ENCODE measurements at places on chromosomes 1 and 21. TPM values are rescaled to one million over a fixed set of nuclear protein-coding genes. Genes with fewer than 3 reads are reported as not detected.

The GJA8 gene
- not detected for total RNA-seq

The NEXN gene
- 0.26 TPM for total RNA-seq

The TEKT2 gene
- total RNA-seq: not detected

- no peak overlapping the region for H3K27ac ChIP-seq
- no peak for DNase-seq
- peaks cover 9% of the 10 kb centered on the region for H3K27me3 ChIP-seq
- no peaks in the 10 kb centered on the region for H3K36me3 ChIP-seq
- no peak overlapping the region for H3K4me3 ChIP-seq
- no peaks in the 10 kb centered on the region for H3K4me1 ChIP-seq
Measured at GRCh38 chr1:197041486-197042353, 25.3 kb downstream of the F13B start.

- no peak overlapping the region for H3K27ac ChIP-seq
- H3K4me3 ChIP-seq: no peak overlapping the region
- peaks cover 3% of the 10 kb centered on the region for H3K27me3 ChIP-seq
- no peaks in the 10 kb centered on the region for H3K4me1 ChIP-seq
- DNase-seq: no peak
Measured at GRCh38 chr21:38784458-38785266, 21.1 kb upstream of the ETS2 start.

DNA sequence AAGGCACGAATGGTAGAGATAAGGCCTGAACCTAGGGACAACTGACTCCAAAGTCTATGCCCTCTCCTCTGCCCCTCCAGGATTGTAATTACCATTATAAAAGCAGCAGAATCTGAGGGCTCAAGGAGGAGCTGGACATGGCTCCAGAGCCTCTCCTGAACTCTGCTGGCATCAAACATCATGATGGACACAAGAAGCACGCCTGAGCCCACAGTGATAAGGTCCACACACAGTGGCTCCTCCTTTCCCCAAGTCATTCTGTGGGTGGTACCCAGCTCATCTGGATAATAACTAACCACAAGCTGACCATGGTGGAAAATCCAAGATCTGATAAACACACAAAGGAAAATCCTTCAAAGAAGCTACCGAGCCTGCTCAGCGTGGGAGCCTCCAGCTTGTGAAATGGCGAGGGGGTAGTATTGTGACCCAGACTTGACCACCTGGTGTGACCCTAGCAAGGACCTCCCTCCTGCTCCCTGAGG is 85.2 kb downstream of the HIVEP3 start:
- H3K36me3 ChIP-seq: no peaks in the 10 kb centered on the region
- no peak overlapping the region for H3K4me3 ChIP-seq
- no peaks in the 10 kb centered on the region for H3K27me3 ChIP-seq
- H3K4me1 ChIP-seq: no peaks in the 10 kb centered on the region

DNA sequence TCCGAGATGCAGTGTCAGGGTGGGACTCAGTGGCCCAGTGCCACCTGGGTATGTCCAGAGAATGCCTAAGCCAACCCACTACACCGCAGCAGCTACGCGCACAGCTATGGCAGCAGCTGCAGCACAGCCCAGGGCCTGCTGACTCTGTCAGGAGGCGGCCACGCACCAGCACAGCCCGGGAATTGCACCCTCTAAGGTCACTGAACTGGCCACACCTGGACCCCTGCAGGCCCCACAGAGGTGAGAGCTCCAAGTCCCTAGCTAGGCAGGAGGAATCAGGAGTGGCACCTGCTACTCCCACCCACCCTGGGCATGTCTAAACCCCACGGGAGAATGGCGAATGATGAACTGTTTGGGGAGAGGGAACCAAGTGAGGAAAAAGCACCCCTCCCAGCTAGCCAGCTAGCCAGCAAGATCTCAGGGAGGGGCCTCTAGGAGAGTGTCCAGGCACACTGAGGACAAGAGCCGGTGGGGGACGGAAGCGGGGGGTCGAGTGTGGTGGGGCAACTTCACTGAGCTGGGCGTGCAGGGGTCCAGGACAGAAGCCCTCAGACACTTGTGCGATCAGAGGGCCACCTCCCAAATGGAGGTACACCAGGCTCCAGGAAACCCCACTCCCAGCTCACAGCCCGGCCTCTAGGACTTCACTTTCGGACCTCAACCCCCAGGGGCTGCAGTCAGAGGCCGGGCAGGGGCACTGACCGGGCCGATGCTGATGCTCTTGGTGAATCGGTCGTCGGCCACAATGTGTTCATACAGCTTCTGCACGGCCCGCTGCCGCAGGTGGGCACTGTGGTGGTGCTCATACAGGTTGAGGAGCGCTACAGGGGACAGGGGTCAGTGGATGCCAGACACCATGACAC is 13.9 kb downstream of the LSS start:
- H3K27me3 ChIP-seq: no peaks in the 10 kb centered on the region
- H3K27ac ChIP-seq: no peak overlapping the region
- no peak for DNase-seq
- H3K4me1 ChIP-seq: peaks cover 3% of the 10 kb centered on the region
- H3K36me3 ChIP-seq: peaks cover 12% of the 10 kb centered on the region

GRCh38 chr1:77776007-77776700 is 3.3 kb upstream of the MIGA1 start:
- no peak for DNase-seq
- H3K27ac ChIP-seq: peak overlapping the region; percentile 73
- peaks cover 21% of the 10 kb centered on the region for H3K4me1 ChIP-seq
- no peak overlapping the region for H3K4me3 ChIP-seq

GRCh38 chr1:84282780-84283333 is 18.7 kb upstream of the SAMD13 start:
- H3K4me3 ChIP-seq: no peak overlapping the region
- no peaks in the 10 kb centered on the region for H3K4me1 ChIP-seq
- peaks cover 13% of the 10 kb centered on the region for H3K36me3 ChIP-seq
- no peak overlapping the region for H3K27ac ChIP-seq

DNA sequence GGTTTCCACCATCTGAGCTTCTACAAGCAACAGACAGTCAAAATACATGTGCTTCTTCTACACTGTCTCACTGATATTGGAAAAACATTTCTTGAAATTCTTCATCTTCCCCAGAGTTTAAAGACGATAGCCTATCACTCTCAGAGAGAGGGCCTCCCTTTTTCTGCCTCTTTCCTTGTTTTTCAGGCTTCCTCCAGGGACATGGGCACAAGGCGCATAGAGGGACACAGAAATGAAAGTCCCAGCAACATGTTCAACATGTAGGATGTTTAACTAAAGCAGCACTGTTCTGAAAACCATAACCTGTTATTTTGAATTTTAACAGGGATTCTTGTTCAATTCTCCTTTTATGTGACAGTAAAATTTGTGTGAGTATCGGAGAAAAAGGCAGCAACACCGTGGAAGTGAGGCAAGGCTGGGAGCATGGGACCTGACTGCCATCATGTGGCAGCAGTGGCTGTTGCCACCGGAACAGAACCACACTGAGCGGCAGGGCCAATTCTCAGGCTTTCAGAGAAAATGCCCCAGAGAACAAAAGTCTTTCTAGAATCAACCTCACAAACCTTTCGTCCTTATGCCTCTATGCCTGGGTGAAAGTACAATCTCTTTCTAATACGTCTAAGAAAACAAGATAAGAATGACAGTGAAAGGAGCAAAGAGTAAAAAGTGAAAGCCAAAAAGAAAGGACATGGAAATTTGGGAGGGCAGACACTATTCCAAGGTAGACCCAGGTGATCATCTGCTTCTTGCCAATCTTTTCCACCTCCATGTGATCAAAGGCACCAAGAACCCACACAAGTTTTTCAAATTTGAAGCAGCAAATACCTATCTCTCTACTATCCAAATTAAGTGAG is 54.5 kb downstream of the PCNX2 start:
- H3K36me3 ChIP-seq: peaks cover 6% of the 10 kb centered on the region
- H3K4me1 ChIP-seq: no peaks in the 10 kb centered on the region
- no peak overlapping the region for H3K27ac ChIP-seq
- no peaks in the 10 kb centered on the region for H3K27me3 ChIP-seq
- H3K4me3 ChIP-seq: no peak overlapping the region
- DNase-seq: no peak

All from naive thymus-derived CD8-positive, alpha-beta T cell (primary cell).